ENCODE measurements at places on chromosomes 6 and 20. TPM values are rescaled to one million over a fixed set of nuclear protein-coding genes. Genes with fewer than 3 reads are reported as not detected.

- no peak for DNase-seq
Observed at GRCh38 chr6:131130554-131130940, 4.7 kb upstream of the AKAP7 start.

- DNase-seq: no peak
Observed at GRCh38 chr6:81126150-81126549, 626.3 kb downstream of the TENT5A start.

DNA sequence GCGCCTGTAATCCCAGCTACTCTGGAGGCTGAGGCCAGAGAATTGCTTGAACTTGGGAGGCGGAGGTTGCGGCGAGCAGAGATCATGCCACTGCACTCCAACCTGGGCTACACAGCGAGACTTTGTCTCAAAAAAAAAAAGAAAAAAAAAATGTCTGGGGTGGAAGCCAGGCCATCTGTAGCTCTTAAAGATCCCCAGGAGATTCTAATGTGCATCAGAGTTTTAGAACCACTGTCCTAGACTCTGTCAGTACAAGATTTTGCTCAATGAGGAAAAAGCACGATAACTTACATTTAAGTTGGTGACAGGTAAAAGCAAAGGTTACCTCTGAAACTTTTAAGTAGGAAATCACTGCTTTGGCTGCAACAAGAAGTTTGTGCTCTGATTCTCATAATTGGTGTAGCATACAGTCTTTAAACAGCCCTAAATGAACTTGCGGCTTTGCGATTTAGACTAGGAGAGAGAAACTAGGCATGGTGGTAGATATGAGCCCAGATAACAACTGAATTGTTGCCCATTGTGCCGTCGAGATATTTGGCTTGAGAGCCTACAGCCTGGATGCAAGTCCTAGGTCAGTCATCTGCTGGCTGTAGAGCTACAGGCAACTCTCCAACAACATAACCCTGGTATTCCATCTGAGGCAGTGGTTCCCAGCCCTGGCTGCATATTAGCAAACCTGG lies 67.2 kb downstream of the BACH2 start:
- no peak for DNase-seq

GRCh38 chr6:113495521-113495920 lies 361.6 kb upstream of the MARCKS start:
- DNase-seq: no peak

- DNase-seq: no peak
Observed at GRCh38 chr6:155244434-155244833, 19.4 kb upstream of the CLDN20 start.

DNA sequence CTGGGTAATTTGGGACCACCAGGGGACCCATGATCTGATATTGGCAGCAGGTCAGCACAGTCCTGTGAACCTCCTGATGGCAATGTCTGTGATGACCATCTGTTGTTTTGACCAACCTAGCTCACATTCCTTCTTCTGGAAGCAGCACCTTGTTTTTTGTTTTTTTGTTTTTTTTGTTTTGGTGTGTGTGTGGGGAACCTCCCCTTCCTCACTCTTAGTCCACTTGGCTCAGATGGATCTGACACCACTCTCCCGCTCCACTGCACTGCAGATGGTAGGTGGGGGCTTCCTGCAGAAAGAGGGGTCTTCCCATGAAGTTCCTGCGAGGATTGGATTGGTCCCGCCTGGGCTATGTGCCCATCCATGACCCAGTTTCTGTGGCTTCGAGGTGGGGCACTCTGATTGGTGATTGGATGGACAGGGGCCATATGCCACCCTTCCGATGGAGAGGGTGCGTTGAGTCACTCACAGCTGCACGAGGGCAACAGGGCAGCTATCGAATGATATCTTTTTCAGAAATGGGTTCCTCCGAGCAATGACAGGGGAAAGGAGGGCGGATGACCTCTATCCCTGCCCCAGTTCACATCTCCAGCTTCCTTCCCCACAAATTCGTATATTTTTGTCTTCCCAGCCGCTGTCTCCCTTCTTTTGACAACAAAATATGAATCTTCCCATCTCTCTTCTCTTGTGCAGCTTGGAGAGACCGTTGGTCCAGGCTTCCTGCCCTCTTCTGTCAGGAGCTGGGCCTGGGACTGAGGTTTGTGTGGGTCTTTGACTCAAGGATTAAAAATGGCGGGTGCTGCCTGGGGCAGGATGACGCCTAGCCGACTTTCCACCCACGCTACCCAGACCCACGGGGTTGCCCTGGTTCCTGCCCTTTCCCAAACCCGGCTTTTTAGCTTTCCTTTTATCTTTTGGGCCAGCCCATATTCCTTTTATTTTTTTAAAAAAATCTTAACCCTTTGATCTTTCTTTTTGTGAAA lies 132.1 kb upstream of the KCNG1 start:
- no peak for DNase-seq

The SIRPD gene
- total RNA-seq: 0.23 TPM
